Stimulated activated CD4-positive, alpha-beta T cell treated with anti-CD3 and anti-CD28 coated beads, Interleukin-4, amount 100 ng/mL, for 4 hours (primary cell): ENCODE measurements at places on chromosomes 13 and 19.

DNA sequence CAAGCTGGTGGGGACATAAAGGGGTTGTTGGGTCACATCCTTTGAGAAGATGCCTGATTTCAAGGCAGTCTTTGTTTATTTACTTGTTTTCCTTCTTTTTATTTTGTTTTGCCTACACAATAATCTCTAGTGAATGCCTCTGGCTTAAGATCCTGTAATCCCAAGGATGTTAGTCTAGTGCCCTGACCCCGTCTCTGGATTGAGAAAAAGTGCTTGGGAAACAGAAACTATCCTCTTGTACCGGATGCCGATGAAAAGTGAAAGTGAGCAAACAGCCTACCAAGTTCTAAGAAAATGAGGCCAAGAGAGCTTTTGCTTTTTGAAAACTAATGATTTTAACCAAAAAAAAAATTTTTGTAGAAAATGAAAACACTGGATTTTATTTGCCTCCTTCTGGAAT lies 42.1 kb upstream of the C1QTNF9 start:
- DNase-seq: no peak

GRCh38 chr13:113553511-113554332 lies 30.8 kb upstream of the TFDP1 start:
- no peak for DNase-seq

- DNase-seq: no peak
Measured at GRCh38 chr19:19040417-19040816, 7.0 kb downstream of the ARMC6 start.

DNA sequence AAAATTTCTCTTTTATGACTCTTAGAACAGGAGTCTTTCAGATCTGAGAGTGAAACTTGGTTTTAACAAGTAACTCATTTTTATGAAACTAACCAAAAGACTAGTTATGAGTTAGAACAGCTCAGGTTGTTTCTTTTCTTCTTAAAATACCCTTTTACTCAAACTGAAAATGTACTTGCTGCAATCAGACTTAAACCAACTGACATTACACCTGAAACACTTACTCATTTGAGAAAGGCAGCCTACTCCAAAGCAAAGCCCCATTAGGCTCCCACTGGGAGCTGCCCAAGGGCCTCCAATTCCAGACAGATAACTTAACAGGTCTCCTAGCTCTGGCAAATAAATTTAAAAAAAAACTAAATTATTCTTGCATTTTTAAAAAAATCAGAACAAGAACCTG lies 3.6 kb downstream of the FOXO1 start:
- no peak for DNase-seq

GRCh38 chr19:623974-624373 lies 9.4 kb downstream of the POLRMT start:
- DNase-seq: no peak

GRCh38 chr19:37989855-37990254 lies 82.8 kb downstream of the SIPA1L3 start:
- DNase-seq: no peak

DNA sequence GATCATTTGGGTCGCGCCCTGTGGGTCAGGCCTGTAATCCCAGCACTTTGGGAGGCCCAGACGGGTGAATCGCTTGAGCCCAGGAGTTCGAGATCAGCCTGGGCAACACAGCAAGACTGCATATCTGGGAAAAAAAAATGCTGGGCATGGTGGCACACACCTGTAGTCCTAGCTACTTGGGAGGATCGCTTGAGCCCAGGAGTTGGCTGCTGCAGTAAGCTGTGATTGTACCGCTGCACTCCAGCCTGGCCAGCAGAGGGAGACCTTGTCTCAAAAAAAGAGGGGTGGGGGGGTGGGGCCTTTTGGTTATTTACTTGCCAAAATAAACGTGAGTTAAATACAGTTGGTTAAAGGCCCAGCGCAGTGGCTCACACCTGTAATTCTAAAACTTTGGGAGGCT lies 9.8 kb upstream of the ZNF544 start:
- DNase-seq: no peak

- no peak for DNase-seq
Measured at GRCh38 chr19:53958823-53959757, 3.6 kb upstream of the CACNG8 start.

- DNase-seq: no peak
Measured at GRCh38 chr19:46860846-46861690, at the start of gene ARHGAP35. ARHGAP35 (plus strand) TSS chr19:46860997; CDS start chr19:46918676, 57,679 bp downstream.

GRCh38 chr13:49632156-49632555 lies 3.8 kb downstream of the ARL11 start:
- no peak for DNase-seq

- DNase-seq: no peak
Measured at GRCh38 chr19:3610745-3611717, 4.4 kb upstream of the TBXA2R start.

DNA sequence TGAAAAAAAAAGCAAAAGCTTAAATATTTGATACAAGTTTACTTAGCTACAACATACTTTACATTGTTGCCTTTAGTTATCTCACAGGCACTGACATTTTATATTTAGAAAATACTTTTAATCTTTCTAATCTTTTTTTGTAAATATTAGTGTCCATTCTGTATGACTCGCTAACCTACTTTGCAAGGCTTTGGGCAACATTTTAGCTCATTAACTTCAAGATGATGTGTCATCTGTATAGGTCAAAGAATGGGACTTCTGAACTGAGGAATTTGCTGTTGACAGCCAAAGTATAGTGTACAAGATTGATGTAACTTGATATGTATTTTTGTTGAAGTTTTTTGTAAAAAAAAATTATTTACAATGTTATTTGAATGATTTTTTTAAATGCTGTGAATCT lies 2.7 kb upstream of the C1QTNF9 start:
- no peak for DNase-seq

GRCh38 chr19:8491574-8491973 lies 10.9 kb downstream of the PRAM1 start:
- DNase-seq: no peak

GRCh38 chr19:35216833-35217648 lies 11.5 kb downstream of the FAM187B start:
- DNase-seq: no peak
